ENCODE measurements at places on chromosomes 6 and 20. TPM values are rescaled to one million over a fixed set of nuclear protein-coding genes. Genes with fewer than 3 reads are reported as not detected.
A peak's percentile ranks its signal among the peaks of the same experiment; 100 is the strongest.

DNA sequence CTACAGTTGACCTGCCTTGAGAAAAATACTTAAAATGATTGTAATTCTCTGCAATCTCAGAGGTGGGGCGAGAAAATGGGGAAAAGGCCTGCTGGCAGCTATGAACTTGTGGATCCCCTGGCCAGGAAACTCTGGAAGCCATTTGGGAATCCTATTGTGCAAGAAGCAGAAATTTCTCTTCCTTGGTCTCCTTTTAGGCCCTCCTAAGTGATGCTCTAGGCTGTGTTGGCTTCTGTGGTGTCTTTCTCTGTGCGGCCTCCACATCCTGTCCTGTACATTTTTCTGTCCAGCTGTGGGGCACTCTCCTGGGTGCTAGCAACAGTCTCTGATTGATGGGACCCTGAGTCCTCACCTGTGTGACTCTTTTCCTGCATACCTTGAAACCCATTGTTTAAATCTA, 290.9 kb downstream of the FARS2 start:
- H3K4me1 ChIP-seq = no peaks in the 10 kb centered on the region
- H3K27me3 ChIP-seq = no peaks in the 10 kb centered on the region
- no peak overlapping the region for H3K27ac ChIP-seq

GRCh38 chr6:89272596-89272995, 42.5 kb downstream of the GABRR2 start:
- H3K27me3 ChIP-seq = no peaks in the 10 kb centered on the region
- no peak overlapping the region for H3K27ac ChIP-seq
- no peaks in the 10 kb centered on the region for H3K36me3 ChIP-seq
- DNase-seq = no peak
- H3K4me1 ChIP-seq = peaks cover 31% of the 10 kb centered on the region

GRCh38 chr20:57473246-57474048, 51.5 kb downstream of the CTCFL start:
- no peak overlapping the region for H3K27ac ChIP-seq
- H3K27me3 ChIP-seq = peaks cover 20% of the 10 kb centered on the region
- no peaks in the 10 kb centered on the region for H3K36me3 ChIP-seq
- no peak for DNase-seq
- no peak overlapping the region for H3K4me3 ChIP-seq
- peaks cover 28% of the 10 kb centered on the region for H3K4me1 ChIP-seq

- H3K4me3 ChIP-seq = peak overlapping the region; percentile 81
- peak overlapping the region; percentile 86 for H3K27ac ChIP-seq
- peaks cover 69% of the 10 kb centered on the region for H3K4me1 ChIP-seq
Observed at GRCh38 chr20:62642666-62643520, 590 bp downstream of the SLCO4A1 start.

CST5 gene
- not detected for total RNA-seq

DNA sequence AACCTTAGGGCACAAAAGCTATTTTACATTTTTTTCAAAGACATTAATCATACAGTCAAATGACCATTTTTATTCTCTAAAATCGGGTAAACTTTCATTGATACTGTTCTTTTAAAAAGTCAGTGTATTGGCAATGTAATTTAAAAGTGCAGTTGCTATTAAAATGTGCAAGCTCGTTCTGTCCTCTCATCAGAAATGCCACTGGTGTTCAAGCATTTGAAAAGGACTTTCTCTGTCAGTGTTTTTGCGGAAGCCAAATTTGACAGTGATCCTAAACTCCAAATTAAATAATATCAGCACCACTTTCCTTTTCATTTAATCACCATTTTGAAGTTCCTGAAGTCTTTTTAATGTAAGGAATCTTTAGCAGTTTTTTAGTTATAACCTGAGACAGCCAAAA, 69.6 kb downstream of the AFG1L start:
- DNase-seq = no peak
- H3K4me1 ChIP-seq = peaks cover 9% of the 10 kb centered on the region
- H3K4me3 ChIP-seq = no peak overlapping the region
- no peaks in the 10 kb centered on the region for H3K27me3 ChIP-seq

C20orf141 gene
- total RNA-seq = not detected

CASS4 gene
- 0.47 TPM for total RNA-seq

BMP2 gene
- 2.4 TPM for total RNA-seq

GRCh38 chr6:111766201-111766857, 106.9 kb downstream of the FYN start:
- no peaks in the 10 kb centered on the region for H3K27me3 ChIP-seq
- no peak for DNase-seq
- peaks cover 89% of the 10 kb centered on the region for H3K4me1 ChIP-seq
- H3K27ac ChIP-seq = peak overlapping the region; percentile 32
- H3K4me3 ChIP-seq = no peak overlapping the region

- H3K27ac ChIP-seq = no peak overlapping the region
- H3K36me3 ChIP-seq = no peaks in the 10 kb centered on the region
- H3K4me3 ChIP-seq = no peak overlapping the region
Observed at GRCh38 chr6:52074155-52074554, 13.3 kb downstream of the PKHD1 start.

- H3K27me3 ChIP-seq = no peaks in the 10 kb centered on the region
- H3K27ac ChIP-seq = peak overlapping the region; percentile 45
- H3K4me1 ChIP-seq = no peaks in the 10 kb centered on the region
- H3K4me3 ChIP-seq = no peak overlapping the region
Observed at GRCh38 chr6:156703719-156704118, 73.5 kb upstream of the ARID1B start.

NKX2-2 gene
- total RNA-seq = not detected

DNA sequence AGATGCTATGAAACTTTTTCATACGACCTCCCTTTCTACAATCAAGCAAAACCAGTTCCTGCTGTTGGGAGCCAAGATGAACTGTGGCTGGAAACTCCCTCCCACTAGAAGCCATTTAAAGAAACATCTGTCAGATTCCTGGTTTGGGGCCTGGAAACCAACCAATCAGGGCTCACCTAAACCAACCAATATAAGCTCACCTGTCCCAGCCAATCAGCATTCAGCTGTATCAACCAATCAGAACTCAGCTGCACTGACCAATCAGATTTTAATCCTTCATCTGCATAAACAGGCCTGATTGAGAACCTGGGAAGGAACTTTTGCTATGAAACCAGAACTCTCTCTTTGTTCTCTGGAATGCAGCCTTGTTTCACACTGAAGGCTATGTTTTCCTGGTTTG, 42.4 kb downstream of the SNX14 start:
- no peaks in the 10 kb centered on the region for H3K4me1 ChIP-seq
- no peak overlapping the region for H3K4me3 ChIP-seq
- no peak overlapping the region for H3K27ac ChIP-seq

SEL1L2 gene
- 1.4 TPM for total RNA-seq

DNA sequence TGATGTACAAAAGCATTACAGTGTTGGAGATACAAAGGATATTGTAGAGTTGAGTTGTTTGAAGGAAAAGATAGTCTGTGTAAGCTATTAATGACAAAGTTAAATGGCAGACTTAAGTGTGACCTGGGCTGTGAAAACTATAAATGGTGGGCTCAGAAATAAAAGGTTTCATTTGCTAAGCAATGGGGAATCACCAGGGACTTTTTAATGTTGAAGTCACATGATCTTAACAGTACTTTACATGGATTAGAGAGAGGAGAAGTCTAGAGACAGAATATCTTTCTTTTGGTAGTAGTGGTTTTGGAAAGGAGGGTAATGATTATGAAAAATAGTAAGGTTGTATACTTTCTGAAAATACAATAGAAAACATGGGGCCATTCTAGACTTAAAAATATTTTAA, 67.1 kb downstream of the SCAF8 start:
- peaks cover 17% of the 10 kb centered on the region for H3K4me1 ChIP-seq
- H3K36me3 ChIP-seq = peaks cover 58% of the 10 kb centered on the region
- no peak overlapping the region for H3K27ac ChIP-seq
- no peak for DNase-seq
- H3K27me3 ChIP-seq = no peaks in the 10 kb centered on the region
- no peak overlapping the region for H3K4me3 ChIP-seq

TSPO2 gene
- total RNA-seq = not detected

PKIB gene
- total RNA-seq = 0.30 TPM

DNA sequence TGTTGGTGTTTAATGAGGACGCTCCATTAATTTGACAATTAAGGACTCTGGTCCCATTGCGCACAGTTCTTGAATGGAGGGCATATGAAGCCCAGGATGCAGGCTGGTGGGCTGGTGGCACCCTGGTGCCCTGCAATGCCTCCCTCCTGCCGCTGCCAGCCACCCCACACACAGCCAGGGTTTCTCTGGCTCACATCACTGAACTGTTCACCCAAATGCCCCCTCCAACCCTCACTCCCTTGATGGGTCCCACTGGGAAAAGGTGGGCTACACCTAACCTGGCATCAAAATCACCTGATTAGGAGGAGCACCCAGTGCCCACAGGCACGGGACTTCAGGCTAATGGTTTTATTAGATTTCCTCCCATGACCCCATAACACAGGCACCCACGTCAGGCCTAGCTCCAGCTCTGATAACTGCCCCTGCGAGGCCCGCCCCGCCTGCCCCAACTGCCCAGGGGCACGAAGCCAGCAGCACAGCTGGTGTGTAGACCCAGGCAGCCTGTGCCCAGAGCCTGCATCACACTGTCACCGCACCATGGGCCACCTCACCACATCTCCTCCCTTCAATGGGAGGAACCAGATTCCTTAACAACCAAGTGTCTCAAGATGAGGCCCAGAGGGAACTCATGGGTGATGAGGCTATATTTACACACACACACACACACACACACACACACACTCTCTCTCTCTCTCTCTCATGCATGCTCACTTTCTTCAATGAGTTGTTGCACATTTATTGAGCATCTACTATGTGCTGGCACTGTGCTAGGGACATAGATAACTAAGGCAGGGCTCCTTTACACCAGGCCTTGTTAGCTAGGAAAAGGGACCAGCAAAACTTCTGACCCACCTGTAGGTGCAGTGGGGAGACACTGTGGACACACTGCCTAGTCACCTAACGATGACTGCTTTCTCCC, 107.3 kb downstream of the NOL4L start:
- H3K4me3 ChIP-seq = no peak overlapping the region
- peak overlapping the region; percentile 92 for H3K27ac ChIP-seq
- peaks cover 82% of the 10 kb centered on the region for H3K4me1 ChIP-seq
- no peaks in the 10 kb centered on the region for H3K27me3 ChIP-seq
- H3K36me3 ChIP-seq = no peaks in the 10 kb centered on the region
- DNase-seq = peak; percentile 14

HAO1 gene
- not detected for total RNA-seq

AVP gene
- 0.38 TPM for total RNA-seq

DNA sequence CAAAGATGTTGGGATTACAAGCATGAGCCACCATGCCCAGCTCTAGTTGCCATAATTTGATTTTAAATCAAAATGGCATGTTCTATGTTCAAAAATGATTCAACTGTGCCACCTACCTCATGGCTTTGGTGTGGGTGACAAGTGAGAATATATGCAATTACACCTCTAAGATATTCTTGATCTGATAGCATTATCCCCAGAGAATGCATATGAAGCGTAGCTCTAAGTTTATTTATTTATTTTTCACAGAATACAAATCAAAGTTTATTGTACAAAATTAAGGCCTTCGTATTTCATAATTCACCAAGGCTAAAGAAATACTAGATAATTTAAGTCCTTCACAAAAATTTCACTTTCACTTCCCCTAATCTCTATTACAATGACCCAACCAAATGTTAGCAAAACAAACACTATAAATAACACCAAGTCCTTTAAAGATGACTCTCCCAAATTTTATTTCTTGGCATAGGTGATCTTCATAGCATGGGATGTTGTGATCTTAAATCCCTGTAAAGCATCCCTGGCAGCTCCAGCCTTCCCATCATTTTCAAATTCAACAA, 205.9 kb upstream of the TAB2 start:
- no peak overlapping the region for H3K27ac ChIP-seq
- peaks cover 10% of the 10 kb centered on the region for H3K4me1 ChIP-seq
- H3K36me3 ChIP-seq = no peaks in the 10 kb centered on the region

GRCh38 chr20:50731930-50732690, 730 bp downstream of the PARD6B start:
- H3K27ac ChIP-seq = peak overlapping the region; percentile 90
- peaks cover 39% of the 10 kb centered on the region for H3K4me1 ChIP-seq
- peaks cover 13% of the 10 kb centered on the region for H3K27me3 ChIP-seq

- no peak overlapping the region for H3K27ac ChIP-seq
- H3K36me3 ChIP-seq = no peaks in the 10 kb centered on the region
- H3K27me3 ChIP-seq = peaks cover 19% of the 10 kb centered on the region
- H3K4me1 ChIP-seq = no peaks in the 10 kb centered on the region
Observed at GRCh38 chr6:70312165-70312745, 9.4 kb upstream of the COL9A1 start.

DNA sequence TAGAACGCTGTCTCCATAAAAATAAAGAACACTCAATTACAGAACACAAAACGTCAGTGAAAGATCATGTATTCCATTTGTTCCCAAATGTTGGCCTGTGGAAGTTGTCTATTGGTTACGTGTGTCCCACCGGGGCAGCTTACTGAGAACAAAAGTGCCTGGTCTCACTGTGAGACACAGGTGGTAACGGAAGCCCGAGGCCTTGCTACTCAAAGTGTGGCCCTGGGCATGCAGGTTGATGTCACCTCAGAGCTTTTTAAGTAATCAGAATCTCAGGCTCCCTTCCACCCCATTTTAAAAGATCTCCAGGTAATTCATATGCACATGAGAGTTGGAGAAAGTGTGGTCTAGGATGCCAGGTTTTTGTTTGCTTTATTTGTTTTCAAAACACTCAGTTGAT, 422.5 kb upstream of the OPRM1 start:
- H3K27me3 ChIP-seq = no peaks in the 10 kb centered on the region
- no peak overlapping the region for H3K27ac ChIP-seq
- H3K4me3 ChIP-seq = no peak overlapping the region
- DNase-seq = no peak
- H3K4me1 ChIP-seq = peaks cover 28% of the 10 kb centered on the region
- H3K36me3 ChIP-seq = no peaks in the 10 kb centered on the region

GRCh38 chr20:51884561-51884960, 82.2 kb upstream of the SALL4 start:
- no peak for DNase-seq
- H3K27ac ChIP-seq = no peak overlapping the region
- no peaks in the 10 kb centered on the region for H3K4me1 ChIP-seq
- peaks cover 20% of the 10 kb centered on the region for H3K27me3 ChIP-seq

DNA sequence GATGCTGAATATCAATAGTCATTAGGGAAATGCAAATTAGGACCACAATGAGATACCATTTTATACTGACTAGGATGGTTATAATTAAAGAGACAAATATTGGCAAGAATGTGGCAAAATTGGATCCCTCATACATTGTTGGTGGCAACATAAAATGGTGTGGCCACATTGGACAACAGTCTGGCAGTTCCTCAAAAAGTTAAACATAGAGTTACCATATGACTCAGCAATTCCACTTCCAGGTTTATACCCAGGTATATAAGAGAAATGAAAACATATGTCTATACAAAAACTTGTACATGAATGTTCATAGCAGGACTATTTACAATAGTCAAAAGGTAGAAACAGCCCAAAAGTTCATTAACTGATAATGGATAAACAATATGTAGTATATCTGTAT, 2.0 kb upstream of the CRIP3 start:
- no peak overlapping the region for H3K27ac ChIP-seq
- H3K36me3 ChIP-seq = no peaks in the 10 kb centered on the region
- H3K4me1 ChIP-seq = peaks cover 25% of the 10 kb centered on the region
- no peaks in the 10 kb centered on the region for H3K27me3 ChIP-seq
- no peak overlapping the region for H3K4me3 ChIP-seq

All from left ventricle myocardium inferior (tissue), 1 donor.